ENCODE measurements at places on chromosomes 11 and 22. TPM values are rescaled to one million over a fixed set of nuclear protein-coding genes. Genes with fewer than 3 reads are reported as not detected.
A peak's percentile ranks its signal among the peaks of the same experiment; 100 is the strongest.

Gene RAB36
- total RNA-seq, result 1.0 TPM

Gene NXPE4
- not detected for total RNA-seq

Gene OR52N4
- total RNA-seq, result not detected

Gene YPEL4
- not detected for total RNA-seq

Gene MS4A6E
- total RNA-seq, result not detected

Gene NRXN2
- total RNA-seq, result 20.9 TPM

Gene UBE2L3
- total RNA-seq, result 69.3 TPM

Gene MUC5AC
- total RNA-seq, result not detected

Gene TEAD1
- 37.2 TPM for total RNA-seq

Gene FAT3
- 1.1 TPM for total RNA-seq

Gene MIOX
- not detected for total RNA-seq

Gene NAV2
- total RNA-seq, result 2.1 TPM

Gene TTLL1
- 15.1 TPM for total RNA-seq

DNA sequence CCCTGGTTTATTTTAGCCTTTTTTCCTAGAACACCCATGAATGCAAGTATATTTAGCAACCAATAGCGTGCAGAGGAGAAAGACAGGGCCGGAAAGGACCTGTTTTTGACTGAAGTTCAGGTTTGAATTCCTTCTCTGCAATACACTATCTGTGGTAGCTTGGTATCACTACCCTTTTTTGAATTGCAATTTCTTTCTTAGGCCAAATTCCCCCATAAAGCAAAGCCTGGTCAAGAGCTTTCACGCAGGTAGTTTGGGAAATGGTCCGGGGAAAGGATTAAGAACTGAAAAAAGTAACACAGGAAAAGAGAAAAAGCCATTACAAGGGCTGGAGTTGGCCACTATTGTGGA, 38.8 kb upstream of the PAMR1 start:
- DNase-seq, result no peak

DNA sequence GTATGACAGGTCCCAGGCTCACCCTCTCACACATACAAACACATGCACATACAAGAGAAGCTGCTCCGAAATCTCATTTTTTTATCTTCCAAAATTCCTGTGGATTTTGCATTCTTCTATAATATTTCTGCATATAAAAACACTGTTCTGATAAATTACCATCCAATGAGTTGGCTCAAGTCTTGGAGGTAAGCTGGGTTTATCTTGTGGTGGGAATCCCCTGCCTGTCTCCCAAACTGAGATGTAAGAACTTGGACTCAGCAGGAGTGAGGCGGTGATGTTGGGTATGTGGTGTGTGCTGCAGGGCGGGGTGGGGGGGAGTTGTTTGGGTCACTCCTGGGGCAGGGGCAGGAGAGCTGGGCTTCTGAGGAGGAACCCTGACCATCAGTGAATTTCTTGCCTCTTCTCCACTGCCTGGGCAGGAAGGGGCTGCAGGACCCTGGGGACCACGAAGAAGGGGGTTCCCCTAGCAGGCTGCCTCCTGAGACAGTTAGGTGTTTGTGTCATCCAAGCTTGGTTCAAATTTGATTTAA, 6.8 kb upstream of the P2RY6 start:
- DNase-seq, result no peak

GRCh38 chr22:39344046-39344390, 5.8 kb upstream of the SYNGR1 start:
- DNase-seq, result no peak

DNA sequence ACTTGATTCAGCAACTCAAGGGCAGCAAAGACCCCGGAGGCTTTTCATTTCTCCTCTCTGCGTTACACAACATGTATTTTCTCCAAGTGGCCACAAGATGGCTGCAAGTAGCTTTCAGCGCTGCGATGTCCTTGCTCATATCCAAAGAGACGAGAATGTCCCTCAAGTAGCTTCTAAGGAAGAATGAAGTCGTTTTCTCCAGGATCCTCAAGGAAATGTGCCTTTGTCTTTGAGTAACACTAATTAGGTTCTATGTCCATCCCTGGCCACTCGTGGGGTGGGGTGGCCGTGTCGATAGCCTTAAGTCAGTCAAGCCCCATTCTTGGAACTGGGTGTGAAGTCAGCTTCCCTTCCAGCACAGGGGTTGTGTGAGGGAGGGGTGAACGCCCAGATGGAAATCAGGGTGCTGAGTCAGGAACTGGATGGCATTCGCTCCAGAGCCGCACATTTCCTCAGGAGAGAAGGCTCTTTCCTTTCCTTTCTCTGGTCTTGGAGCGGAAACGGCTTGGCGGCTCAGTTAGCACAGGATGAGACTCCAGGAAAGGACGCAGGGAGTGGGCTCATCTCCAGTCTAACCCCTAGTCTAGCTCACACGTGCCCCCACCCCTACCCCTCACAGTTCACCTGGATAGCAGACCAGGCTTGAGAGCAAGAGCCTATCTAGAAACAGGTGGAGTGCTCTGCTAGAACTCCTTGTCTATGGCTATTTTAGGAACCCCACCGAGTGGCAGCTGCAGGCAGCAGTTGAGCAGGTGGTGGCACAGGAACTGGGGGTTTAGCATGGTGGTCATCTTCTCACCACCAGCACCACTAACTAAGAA, 44.3 kb downstream of the NNMT start:
- peak; percentile 72 for DNase-seq

DNA sequence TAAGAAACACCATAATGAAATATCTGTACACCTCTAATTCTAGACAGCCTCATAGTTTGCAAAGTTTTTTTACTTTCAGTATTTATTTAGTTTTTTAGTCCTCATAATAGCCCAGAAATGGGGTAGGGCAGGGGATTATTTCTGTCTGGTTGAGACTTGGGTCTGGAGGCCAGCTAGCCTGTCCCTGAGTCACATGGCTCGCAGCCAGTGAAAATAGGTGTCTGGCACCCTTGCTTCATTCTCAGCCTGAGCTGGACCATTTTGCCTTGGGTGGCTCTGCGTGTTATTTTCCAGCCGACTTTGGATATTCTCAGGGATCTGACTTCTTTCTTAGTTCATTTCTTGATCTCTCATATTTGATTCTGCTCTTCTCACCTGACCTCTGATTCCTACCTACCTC, 123.9 kb upstream of the NARS2 start:
- DNase-seq, result peak; percentile 91

DNA sequence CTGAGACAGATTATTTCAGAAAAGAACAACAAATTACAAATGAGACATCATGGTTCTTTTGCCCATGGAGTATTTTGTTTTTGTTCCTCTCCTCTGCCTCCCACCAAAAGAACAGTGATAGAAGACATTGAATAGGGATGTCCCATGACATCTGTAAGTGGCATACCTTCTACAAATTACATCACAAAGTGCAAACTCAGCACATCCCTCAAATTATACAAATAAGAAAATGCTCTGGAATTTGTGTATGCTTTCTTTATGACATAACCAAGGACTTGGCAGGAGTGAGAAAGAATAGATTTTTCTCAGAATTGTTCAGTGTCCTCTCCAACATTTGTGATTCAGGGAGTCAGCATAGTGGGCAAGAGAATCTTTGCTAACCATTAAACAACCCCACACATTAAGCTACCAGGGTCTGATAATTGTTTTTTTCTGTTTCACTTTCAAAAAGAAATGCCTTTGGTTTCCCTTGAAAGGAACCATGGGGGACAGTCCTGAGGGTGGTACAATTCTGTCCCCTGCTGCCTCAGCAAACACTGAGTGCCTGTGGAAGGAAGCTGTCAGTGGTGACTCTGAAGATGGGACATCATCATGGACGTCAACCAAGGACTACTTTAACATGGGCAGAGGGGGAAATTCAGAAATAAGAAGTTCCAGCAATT, 430.3 kb downstream of the AASDHPPT start:
- DNase-seq, result no peak

DNA sequence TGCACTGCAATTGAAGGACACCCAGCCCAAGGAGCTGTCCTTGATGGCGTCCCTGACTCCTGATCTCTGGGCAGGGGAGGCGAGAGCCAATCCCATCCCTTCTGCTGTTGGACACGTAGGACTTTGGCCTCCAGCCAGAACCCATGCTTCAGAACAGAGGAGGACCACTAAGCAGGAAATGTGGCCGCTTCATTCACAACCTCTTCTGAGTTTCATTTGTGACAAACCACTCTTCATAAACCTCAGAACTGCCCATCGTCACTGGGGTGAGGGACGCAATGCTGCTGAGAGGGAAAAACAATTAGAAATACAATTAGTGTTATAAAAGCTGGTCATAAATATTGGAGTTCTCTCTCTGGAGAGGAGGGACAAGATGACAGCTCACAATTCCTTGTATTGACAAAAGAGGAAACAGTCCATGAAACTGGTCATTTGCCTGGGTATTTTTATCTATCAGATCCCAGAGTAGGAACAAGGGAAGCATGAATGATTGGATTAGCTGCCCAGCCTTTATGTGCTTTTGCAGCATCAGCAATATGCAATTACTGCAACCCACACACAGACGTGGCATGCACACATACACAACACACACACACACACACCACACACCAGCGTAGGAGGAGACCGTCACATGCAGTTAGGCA, 216.5 kb upstream of the CADM1 start:
- peak; percentile 14 for DNase-seq

GRCh38 chr11:69000831-69001242, 12.2 kb downstream of the MRGPRF start:
- peak; percentile 77 for DNase-seq

DNA sequence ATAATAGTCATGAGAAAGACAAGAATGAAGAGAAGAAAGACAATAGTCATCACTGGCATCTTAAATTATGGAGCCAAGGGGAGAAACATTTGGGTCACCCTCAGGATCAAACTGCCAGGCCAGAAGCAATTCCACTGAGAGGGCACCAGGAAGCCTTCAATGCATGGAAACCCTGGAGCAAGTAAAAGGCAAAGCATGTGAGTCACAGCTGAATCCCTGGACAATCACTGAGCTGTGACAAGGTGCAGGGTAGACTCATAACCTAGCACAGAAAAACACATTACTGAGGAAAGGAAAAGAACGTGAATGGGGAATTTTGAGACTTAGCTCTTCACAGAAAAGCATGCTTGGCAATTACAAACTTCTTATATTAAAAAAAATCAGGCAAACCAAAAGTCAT, 1.6 kb downstream of the KCNJ1 start:
- DNase-seq, result peak; percentile 23

DNA sequence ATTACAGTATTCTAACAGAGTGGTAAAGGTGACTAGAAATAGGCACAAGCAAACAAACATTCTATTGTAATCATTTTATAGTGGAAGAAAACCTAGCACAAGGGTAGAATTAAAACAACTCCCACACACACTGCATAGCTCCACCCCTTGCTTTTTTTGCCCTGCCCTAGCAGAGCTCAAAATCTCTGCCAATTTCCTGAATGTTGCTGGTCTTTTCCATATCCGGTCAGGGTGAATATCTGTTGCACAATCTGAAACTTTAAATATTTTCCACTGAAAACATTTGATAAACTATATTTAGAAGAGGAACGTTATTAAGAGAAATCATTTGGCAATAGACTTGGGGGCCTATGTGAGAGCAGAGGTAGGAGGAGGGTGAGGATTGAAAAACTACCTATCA, 2.7 kb downstream of the SPA17 start:
- no peak for DNase-seq

DNA sequence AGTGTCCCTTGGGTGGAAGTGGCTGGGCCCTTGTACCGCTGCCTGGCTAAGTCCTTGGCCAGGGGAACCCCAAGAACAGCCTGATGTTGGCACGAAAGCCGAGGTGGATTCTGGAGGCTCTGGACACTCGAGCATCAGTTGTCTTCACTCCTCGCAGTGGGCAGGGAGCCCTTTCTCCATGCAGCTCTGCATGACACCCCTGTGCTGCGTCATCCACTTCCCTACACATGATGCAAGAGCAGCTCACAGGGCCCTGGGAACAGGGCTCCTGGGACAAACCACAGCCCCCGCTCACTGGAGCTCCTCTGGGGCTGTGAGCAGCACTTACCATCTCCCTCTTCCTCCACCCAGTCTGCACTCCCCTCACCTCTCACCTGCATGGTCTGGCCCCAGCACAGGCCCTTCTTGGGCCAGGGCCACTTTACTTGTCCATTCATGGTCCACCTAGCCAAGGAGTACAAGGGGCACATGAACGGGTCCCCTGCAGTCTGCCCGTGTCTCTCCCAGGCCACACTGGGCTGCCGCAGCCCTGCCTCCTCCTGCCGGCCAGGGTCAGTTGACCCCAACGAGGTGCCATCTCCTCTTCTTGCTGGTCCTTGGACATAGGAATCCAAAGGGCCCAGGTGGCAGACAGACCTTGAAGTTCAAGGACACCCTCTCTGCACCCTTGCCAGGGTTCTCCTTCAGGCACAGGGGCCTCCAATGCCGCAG, 66.5 kb downstream of the IGF2 start:
- no peak for DNase-seq

GRCh38 chr22:49429066-49429465, 398.6 kb downstream of the BRD1 start:
- DNase-seq, result peak; percentile 37

- DNase-seq, result no peak
These were observed 29.4 kb downstream of the GRIK4 start for GRCh38 chr11:120540744-120541465.

GRCh38 chr11:121137005-121137404, 36.0 kb downstream of the TECTA start:
- DNase-seq, result no peak

DNA sequence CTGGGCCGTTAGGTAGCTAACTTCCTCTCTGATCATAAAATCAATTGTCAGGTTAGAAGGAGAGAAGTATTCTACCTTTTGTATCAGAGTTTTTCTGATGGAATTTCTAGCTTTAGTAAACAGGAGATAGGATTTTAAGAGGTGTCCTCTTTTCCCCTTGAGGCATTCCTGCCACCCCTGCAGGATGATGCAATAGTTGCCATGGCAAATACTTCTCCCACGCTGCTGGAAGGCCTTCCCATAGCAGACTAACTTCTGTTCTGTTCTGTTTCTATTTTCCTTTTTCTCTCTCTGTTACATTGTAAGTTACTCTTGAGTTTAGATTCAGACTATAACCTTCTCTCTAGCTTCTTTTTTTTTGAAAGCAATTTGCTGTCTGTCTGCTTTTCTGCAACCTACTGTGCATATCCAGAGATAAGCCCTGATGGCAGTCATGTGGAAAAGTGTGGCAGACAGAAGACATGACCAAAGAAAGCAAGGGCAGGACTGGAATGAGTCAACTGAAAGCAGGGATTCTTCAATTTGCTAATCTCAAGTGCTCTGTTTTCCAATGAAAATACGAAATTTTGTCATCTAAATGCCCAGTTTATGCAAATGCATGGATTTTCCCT, 679.1 kb downstream of the DLG2 start:
- DNase-seq, result no peak

GRCh38 chr11:76682106-76682505, 11.6 kb upstream of the LRRC32 start:
- no peak for DNase-seq

DNA sequence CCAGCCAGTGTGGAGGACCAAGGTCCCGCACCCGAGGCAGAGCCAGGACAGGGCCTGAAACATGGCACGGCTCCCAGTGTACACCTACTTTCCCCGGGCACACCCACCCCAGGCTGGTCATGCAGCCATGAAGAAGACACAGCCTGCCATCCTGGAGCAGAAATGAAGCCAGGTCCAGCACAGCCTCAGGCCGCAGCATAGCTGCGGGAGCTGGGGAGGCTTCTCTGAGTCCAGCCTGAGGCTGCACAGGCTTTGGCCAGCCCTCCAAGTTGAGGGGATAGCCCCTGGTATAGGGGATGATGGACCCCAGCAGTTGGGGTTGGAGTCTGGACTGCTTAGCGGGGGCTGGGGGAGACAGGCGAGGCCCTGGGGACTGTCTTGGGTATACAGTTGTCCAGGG, 2.9 kb upstream of the HDAC10 start:
- no peak for DNase-seq

All from Daoy (cell line).